ENCODE measurements at places on chromosomes 12 and 14.
A peak's percentile ranks its signal among the peaks of the same experiment; 100 is the strongest.

DNA sequence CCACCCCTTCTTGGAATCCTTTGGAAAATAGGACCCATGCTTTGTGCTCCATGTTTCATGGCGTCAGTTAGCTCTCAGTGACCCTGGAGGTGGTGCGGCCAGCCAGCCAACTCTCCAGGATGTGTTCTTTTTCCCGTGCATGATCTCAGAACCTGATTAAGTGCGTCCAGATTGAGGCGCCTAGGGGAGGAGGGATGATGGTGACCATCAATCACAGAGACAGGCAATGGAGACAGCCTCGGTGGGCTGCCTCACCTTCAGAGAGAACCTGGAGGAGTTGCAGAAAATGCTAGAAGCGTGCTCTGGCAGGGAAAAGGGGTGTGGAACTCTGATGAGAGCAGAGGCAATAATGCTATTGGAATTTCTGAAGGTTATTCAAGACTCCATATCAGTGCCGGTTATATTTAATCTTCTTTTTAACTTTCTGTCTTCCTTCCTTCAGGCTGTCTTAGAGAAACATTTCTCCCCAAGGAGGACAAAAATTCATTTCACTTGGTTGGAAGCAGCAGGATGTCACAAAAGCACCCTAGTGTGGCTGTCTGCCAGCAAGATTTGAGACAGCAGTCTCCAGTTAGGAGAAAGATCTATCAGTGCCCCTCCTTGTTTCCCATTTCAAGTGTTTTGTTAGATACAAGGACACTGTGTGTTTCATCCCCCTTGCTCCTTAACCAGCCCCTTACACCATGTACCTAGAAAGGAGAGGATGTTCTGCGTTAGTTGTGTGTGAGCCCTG is 53.3 kb upstream of the IGF1 start:
- no peak for DNase-seq

GRCh38 chr14:53890611-53891101 is 66.0 kb downstream of the BMP4 start:
- peak; percentile 19 for DNase-seq

GRCh38 chr14:25215607-25216006 is 165.7 kb upstream of the STXBP6 start:
- DNase-seq: no peak

DNA sequence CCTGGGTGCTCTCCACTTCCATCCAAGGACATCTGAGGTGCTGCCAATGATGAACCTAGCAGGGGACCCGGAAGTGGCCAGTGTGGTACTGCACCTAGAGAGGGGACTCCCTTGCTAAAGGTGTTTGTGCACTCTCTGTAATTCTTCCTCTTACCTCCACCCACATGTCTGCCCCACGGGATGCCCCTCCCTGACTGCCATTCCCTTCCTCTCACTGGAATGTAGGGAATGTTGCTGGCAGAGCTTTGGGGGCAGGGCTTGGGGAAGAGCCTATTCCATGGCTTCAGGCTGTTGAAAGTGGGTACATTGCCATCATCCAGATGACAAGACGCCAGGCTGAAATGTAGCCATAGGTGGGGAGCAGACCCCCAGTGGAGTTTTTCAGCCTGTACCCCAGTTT is 153.2 kb downstream of the SMOC1 start:
- no peak for DNase-seq
